Sigmoid colon (tissue), 7 donors: ENCODE measurements at places on chromosomes 16 and 17.

DNA sequence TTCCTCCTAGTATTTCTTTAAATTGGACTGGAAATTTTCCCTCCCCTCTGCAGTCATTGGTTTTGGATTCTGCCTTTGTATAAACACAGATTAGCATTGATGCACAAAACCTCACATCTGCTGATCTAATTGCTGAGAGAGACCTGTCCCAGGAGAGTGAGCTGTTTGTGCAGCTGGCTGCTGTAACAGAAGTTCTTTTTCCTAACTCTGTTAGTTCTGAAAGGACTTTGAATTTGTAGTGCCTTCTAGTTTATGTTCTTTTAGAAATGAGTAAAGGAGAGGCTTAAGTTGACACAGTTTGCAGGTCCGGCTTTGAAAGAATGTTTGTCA lies 45.2 kb upstream of the KPNB1 start:
- no peak for DNase-seq

DNA sequence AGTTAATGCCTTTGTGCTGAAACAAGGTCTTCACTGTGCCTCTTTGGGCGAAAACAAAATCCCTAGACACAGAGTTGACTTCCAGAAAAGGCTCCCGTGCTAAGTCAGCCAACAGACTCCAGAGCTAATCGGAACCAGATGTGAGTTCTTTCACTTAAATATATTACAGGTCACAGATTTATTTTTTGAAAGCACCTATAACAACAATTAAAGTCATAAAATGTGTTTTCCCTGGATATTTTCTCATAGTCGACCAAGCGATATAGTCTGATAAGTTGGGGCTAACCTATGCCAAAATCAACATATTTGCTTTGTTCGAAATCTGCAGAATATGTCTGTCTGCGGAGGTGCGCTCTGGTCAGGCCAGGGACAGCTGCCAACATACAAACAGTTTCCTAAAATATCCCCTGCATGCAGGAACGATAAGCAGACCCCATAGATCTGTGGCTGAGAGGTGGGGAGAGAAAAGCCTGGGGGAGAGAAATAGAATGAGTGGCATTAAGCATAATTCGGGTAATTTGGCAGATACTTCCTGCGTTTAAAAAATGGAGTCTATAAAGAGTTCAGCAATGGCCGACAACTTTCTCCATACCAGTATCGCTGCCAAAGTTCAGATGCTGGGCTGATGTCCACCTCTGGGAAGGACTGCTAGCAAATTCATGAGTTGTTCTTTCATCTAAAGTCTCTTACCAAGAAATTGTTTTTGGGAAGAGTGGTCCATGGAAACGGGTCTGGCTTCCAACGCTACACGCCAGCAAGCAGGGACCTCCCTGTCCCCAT lies 50.8 kb upstream of the MYH10 start:
- peak; percentile 75 for DNase-seq

GRCh38 chr16:30972872-30973271 lies 12.1 kb upstream of the HSD3B7 start:
- no peak for DNase-seq

GRCh38 chr16:83338138-83338537 lies 469.6 kb upstream of the HSBP1 start:
- DNase-seq: no peak

DNA sequence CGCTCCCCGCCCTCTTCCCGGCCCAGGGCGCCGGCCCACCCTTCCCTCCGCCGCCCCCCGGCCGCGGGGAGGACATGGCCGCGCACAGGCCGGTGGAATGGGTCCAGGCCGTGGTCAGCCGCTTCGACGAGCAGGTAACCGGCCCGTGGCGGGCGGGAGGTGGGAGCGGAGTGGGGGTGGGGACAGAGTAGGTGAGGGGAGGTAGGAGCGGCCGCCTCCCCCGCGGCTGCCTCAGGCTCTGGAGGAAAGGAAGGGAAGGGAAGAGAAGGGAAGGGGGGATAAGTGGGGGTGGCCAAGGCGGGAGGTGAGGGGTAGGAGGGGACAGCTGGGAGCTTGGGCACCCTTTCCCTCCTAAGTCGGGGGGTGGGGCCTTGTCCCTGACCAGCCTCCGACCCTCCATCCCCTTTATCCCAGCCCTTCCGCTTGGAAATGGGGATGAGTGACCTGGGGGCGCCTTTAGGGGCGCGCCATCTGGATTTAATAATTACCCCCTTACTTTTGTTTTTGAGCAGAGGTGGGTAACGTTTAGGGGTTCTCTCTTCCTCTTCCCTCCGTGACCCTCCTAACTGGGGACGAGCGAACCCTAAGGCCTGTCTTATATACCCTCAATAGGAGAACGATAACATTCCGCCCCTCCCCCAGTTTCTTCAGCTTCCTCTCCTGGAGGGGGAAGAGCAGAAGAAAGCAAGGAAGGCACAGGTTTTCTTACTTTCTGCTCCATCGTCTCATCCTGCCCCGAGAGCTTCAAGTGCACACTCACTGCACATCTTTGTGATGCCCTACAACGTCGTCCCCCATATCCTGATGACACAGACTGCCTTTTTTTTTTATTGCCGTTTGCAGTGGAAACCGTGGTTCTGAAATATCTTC lies 694 bp downstream of the NF1 start:
- DNase-seq: peak; percentile 83
